ENCODE measurements at places on chromosomes 12 and 14. TPM values are rescaled to one million over a fixed set of nuclear protein-coding genes. Genes with fewer than 3 reads are reported as not detected.

The MSI1 gene
- total RNA-seq = not detected

The CDCA3 gene
- 29.7 TPM for total RNA-seq

The DTX1 gene
- total RNA-seq = under 0.01 TPM

The ANKS1B gene
- total RNA-seq = 0.38 TPM

The PLEKHD1 gene
- not detected for total RNA-seq

The ARHGAP9 gene
- total RNA-seq = 0.38 TPM

The GCH1 gene
- 1.9 TPM for total RNA-seq

The KRT74 gene
- total RNA-seq = not detected

The DPF3 gene
- 6.1 TPM for total RNA-seq

The PTPN6 gene
- not detected for total RNA-seq

The SPTB gene
- total RNA-seq = under 0.01 TPM

The FAM186B gene
- total RNA-seq = 0.28 TPM

The IL31 gene
- not detected for total RNA-seq

The ADGRD1 gene
- 1.1 TPM for total RNA-seq

The CIT gene
- 3.9 TPM for total RNA-seq

The PARP11 gene
- 3.3 TPM for total RNA-seq

The OTX2 gene
- not detected for total RNA-seq

The CLEC1B gene
- total RNA-seq = not detected

The RDH5 gene
- 53.0 TPM for total RNA-seq

The ATP2B1 gene
- 65.9 TPM for total RNA-seq

The IQSEC3 gene
- 0.28 TPM for total RNA-seq

The TMEM52B gene
- total RNA-seq = under 0.01 TPM

The PRPF39 gene
- 31.4 TPM for total RNA-seq

The ABCD2 gene
- total RNA-seq = under 0.01 TPM

The PTGDR gene
- 0.58 TPM for total RNA-seq

The TRPV4 gene
- 1.7 TPM for total RNA-seq

The P2RX7 gene
- total RNA-seq = under 0.01 TPM

The GUCY2C gene
- not detected for total RNA-seq

The TMEM229B gene
- 4.5 TPM for total RNA-seq

The KCNMB4 gene
- 5.1 TPM for total RNA-seq

The ADIPOR2 gene
- total RNA-seq = 24.5 TPM

The TMEM30B gene
- 0.56 TPM for total RNA-seq

The GLS2 gene
- total RNA-seq = under 0.01 TPM

The EML5 gene
- under 0.01 TPM for total RNA-seq

The ZDHHC22 gene
- not detected for total RNA-seq

The CLSTN3 gene
- 6.7 TPM for total RNA-seq

The CD9 gene
- 641 TPM for total RNA-seq

The A2ML1 gene
- total RNA-seq = not detected

The OTOGL gene
- 0.28 TPM for total RNA-seq

Measured in regular cardiac myocyte (primary cell).